ENCODE measurements at places on chromosomes 12 and 14.

DNA sequence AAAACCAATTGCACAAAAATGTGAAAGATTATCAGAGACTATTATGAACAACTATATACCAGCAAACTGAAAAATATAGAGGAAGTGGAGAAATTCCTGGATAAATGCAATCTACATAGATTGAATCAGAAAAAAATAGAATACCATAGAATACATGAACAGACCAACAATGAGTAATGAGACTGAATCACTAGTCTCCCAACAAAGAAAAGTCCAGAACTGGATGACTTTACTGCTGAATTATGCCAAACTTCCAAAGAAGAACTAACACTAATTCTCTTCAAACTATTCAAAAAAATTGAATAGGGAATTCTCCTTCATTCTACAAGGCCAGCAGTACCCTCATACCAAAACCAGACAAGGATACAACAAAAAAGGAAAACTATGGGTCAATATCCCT is 60.6 kb downstream of the GUCY2C start:
- DNase-seq, result no peak

DNA sequence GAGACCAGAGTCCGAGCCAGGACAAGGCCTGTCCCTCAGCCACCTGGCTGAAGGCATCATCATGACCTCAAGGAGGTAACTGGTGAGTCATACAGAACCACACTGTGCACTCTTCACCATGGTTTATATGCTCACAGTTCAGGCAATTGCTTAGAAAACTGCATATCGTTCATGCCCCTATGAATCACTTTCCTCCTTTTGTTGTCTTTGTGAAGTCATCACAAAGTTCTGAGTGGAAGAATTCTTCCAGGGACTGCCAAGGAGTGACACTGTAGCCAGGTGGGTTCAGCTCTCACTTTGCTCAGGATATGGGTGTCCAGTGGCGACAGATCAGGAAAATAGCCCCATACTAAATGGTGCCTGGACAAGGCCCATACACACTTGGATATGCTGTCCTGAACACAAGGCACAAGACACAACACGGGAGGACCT is 92.5 kb downstream of the DPF3 start:
- no peak for DNase-seq

DNA sequence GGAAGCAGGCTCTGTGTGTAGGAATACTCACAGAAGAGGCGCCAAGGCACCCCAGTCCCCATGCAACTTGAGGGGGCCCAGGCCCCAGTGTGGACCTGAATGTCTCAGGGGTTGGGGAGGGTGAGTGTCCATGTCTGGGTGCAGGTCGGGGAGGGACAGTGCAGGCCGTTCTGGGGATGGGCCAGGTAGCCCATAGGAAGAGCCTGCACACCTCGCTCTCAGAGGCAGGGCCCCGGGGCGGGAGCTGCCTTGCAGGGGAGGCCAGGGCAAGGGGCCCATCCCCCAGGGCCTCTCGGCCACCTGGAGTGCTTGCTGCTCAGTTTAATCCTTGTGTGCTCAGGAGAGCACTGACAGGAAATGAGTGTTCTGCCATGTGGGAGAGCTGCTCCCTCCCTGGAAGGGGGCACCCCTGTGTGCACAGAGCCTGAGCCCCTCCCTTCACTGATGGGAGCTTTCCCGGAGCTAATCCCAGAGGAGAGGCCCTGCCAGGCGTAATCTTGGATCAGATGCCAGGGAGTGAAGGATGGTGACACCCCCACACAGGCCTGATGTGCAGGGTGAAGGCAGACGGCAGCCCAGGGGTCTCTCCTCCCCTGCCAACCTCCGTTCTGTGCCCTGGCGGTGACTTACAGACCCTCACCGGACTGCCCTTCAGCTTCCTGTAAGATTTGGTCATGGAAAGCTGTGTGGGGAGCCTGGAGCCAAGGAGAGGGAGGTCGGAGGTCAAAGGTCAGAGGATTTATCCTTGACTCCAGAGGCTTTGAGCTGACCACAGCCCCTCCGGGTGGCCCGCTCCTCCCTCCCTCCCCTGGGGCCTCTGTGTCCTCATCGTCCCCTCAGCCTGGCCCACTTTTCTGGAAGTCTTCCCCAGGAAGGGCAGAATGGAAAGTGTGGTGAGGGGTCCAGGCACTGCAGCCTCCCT is 24.4 kb upstream of the FBRSL1 start:
- no peak for DNase-seq

DNA sequence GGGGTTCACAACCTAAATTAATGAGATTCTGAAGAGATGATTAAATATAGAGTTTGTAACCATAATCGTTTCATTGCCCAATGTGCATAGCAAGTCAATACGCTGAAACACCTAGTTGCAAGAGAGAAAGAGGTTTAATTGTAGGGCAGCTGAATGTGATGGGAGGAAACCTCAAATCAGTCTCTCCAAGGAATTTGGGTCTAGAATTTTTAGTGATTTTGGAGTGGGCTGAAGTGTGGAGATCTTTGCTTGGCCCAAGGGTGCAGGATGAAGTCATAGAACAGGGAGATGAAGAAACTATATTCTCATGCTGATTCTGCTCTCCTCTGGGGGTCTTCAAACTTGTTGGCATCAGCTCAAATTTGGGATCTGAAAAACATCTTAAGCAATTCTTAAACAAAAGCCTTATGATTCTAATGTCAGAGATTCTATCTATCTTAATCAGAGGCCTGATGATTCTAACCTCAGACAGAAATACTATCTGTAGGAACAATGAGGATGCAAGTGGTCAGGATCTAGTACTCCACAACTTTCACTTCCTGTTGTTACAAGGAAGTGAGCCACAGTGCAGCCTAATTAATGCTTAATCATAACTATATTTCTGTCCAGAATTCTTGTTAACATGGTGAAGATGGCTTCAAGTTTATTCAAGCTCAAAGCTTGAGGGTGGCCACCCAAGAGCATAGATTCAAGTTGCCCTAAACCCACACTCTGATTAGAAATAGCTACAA is 80.2 kb upstream of the FUT8 start:
- DNase-seq, result no peak

DNA sequence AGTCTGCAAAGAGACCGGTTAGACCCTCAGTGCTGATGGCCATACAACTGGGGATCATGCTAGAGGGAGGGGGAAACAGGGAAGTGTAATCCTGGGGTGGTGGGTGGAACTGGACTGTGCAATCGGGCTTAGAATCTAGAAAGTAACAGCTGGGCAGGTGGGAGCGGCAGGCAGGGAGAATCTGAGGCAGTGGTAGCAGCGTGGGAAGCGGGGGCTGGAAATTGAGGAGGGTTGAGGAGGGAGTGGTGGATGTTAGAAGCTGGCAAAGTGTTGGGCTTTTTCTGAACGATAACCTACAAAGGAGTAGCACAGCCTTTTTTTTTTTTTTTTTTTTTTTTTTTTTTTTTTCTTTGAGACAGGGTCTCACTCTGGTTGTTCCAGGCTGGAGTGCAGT is 3.1 kb upstream of the IGFBP6 start:
- no peak for DNase-seq

DNA sequence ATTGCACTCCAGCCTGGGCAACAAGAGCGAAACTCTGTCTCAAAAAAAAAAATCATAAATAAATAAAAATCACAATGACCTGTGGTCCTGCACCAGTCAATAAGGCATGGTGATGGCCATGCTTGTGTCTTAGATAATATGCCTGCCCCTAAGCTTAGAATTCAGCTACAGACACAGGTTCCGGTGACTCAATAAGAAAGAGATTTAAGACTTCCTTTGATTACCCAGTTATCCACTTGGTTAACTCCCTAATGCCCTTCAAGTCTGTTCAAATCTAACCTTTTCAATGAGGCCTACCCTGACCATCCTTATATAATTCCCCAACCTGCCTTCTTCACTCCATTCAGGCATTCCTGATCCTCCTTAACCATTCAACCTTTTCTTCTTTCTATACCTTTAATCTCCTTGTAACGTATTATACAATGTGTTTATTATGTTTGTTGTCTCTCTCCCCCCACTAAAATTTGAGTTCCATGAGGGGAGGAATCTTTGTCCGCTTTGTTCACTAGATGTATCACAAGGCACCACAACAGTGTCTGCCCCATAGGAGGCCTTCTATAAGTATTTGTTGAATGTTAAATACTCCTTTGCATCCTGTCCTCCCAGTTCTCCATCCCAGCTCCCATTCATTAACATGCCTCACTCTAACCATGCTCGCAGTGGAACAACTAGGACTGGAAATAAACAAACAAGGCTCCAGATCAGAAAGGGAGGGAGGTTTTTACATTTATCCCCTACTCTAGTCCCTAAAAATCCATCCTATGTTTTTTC is 8.9 kb downstream of the MAP4K5 start:
- no peak for DNase-seq

DNA sequence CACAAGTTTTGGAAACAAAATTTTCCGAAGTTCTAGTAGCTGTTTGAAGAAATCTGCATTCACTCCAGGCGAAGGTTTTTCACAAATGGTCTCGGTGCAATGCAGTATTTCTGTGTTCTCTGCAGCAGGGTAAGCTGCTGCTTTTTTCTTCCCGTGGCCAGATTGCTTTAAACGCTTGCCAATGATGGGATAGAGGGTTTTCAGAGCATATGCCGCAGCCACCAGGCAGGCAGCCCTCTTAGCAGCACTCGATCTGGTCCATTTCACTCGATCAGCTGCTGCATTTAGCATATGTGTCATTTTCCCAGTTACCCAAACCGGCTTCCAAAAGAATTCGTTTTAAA is 315 bp downstream of the ABCD2 start:
- DNase-seq, result no peak

Measured in stimulated activated CD4-positive, alpha-beta T cell treated with anti-CD3 and anti-CD28 coated beads, Interleukin-1b, Interleukin-23, amount 100 ng/mL, for 1 hour (primary cell).